ENCODE measurements at places on chromosomes 7 and 10. TPM values are rescaled to one million over a fixed set of nuclear protein-coding genes. Genes with fewer than 3 reads are reported as not detected.
A peak's percentile ranks its signal among the peaks of the same experiment; 100 is the strongest.

FAM13C gene
- total RNA-seq: 4.4 TPM

MOGAT3 gene
- total RNA-seq: not detected

DRGX gene
- not detected for total RNA-seq

GRCh38 chr10:63717027-63717715 lies 196.0 kb downstream of the REEP3 start:
- DNase-seq: no peak

GIMAP5 gene
- 26.6 TPM for total RNA-seq

GRCh38 chr7:77587272-77587671 lies 50.2 kb downstream of the PTPN12 start:
- DNase-seq: no peak

GRCh38 chr7:44257618-44258422 lies 57.0 kb downstream of the YKT6 start:
- DNase-seq: no peak

DNA sequence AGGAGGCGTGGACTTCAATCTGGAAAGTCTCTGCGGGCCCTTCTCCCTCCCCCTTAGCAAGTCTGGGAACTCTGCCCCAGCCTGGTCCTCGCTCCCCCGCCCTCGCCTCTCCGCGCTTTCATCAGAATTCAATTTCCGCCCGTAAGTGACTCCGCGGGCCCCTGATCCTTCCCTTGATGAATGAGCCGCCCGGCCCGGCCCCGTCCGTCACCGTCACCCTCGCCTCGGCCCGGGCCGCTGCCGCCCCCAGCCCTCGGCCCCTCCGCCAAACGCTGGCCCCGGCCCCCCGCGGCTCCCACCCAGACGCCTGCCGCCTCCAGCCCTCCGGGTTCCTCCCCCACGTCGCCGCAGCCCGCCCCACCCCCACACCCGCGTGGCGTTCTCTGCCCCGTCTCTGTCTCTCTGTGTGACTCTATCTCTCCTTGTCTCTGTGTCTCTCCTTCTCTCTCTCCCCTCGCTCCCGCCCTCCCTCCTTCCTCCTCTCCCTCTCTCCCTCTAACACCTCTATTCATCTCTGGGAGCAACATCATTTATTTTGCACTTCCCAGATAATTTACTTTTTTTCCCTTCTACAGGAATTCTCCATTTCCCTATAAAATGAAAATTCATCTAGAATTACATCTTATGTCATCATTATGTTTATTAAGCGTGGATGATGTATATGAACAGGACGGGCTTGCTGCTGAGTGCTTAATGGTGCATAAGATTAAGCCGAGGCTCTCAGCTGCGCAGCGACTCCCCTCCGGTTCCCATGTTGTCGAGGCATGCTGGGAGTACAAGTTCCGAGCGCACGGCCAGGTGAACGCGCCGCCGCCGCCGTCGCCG lies 91.2 kb upstream of the PAX2 start:
- DNase-seq: no peak

DNA sequence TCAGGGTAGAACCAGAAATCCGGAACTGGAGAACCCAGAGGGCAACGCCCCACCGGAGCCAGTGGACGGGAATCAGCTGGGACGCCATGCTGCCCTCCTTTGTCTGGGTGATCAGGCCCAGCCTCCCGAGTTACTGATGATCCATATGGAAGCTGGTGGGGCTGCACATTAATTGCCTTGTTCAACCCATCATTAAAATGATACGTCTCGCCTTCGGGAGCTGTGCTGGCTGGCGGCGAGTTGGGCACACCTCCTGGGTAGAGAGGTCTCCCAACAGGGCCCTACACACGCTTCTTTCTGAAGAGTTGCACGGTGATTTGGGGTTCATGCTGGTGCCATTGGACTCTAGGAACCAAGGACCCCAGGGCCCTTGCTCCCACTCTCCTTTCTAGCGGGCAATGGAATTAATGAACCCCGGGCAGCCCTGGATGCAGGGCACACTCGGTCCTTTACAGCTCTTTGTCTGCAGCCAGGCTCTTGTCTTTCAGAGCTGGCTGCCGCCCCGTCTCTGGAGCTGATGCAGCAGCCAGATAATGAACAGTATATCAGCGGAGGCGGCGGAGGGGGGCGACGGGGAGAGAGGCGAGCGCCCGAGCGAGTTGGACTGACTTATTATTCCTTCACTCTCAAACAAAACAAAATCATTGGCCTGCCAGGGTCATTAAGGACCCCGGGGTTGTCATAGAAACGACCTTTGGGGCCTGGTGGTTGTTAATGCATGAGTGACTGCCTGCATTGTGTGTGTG lies 412.2 kb upstream of the ZMIZ1 start:
- DNase-seq: no peak

GRCh38 chr7:42053834-42054233 lies 183.2 kb downstream of the GLI3 start:
- no peak for DNase-seq

- DNase-seq: no peak
Observed at GRCh38 chr7:43584195-43584586, 1.3 kb downstream of the STK17A start.

DNA sequence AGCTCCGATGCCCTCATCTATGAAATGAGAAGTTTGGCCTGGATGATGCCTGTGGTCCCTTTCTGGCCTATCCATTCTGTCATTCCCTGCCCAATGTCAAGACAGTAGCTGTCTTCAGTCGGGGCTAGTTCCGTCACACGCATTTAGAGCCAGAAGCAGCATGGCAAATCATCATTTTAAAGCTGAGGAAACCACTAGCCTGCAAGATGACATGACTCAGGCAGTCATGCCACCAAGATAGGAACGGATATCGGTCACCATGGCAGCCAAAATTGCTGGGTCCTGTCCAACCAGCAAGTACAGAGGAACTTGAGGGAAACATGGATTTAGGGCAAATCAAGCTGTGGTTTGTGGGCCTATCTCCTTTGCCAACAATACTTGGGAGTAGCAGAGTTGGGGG lies 64.5 kb upstream of the MRLN start:
- DNase-seq: no peak

DNA sequence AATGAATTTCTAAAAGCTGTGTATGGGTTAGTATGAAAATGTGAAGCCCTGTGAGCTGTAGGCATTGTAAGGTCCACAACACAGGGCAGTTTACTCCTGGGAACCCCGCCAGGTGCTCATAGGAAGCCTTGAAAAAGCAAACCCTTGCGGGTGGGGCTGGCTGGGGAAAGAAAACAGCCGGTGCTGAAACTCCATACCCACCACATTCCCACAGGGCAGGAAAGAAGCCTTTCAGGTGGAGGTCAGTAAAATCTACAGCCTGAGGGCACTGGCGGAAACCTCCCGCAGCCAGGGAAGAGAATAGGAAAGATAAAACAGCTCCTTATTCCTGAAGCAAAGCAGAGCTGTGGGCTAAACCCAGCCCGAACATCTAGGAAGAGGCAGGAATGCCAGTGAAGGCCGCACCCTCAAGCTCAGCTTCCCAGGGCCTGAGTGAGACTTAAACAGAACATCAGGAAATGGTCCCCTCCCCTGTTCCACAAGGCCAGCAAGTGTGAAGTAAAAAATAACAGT lies 34.7 kb downstream of the PODXL start:
- peak; percentile 85 for DNase-seq

DNA sequence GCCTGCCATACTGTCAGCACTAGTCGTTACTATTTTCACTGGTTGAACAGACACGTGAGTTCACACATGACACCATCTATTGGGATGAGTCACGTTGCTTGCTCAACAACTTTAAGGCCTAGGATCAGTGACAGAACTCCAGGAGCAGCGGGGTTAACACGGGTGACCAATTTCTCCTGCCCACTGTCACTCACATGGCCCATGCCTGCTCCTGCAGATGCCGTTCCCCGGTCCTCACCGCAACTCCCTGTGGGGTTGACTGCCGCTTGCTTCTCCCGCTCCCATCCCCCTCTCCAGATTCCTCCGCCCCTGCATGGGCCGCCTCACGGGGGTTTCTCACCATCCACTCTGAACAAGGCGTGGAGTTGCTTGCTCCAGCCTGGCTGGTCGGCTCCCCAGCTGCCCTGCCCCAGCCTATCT lies 128.2 kb downstream of the TAX1BP1 start:
- no peak for DNase-seq

GRCh38 chr7:4800926-4801838 lies 25.8 kb downstream of the AP5Z1 start:
- no peak for DNase-seq

SPDYE3 gene
- total RNA-seq: not detected

GRCh38 chr10:3220853-3221252 lies 48.3 kb upstream of the PITRM1 start:
- no peak for DNase-seq

GRCh38 chr10:51367127-51367526 lies 292.8 kb downstream of the PRKG1 start:
- no peak for DNase-seq

DNA sequence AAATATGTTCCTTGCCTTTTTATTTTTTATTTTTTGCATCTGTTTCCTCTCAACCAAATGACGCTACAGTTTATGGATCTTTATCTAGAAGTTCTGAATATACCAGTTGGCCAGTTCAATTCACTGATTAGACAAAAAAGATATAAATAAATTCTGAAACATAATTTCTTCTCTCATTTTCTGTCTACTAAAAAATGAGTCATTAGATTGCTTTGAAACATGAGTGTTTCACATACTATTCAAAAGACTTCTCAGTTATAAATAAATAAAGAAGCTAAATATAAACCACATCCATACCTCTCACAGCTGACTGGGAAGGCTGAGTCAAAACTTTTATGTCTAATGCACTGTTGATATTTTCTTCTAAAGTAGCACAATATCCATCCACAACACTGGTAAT lies 97.6 kb upstream of the GPR22 start:
- no peak for DNase-seq

DNA sequence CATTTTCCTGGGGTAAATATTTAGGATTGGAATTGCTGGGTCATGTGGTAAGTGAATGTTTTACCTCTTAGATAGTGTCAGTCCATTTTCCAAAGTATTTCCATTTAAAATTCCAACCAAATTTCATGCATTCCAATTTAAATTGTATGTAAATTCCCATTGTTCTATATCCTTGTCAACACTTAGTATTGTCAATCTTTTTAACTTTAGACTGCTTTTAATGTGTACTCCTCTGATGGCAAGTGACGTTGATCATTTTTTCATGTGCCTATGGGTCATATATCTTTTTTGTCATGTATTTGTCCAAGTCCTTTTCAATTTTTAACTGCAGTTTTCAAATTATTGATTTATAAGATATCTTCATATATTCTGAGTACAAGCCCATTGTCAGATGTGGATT lies 80.8 kb upstream of the FAM20C start:
- no peak for DNase-seq

PNLIPRP3 gene
- total RNA-seq: not detected

- DNase-seq: no peak
Observed at GRCh38 chr7:47809387-47809786, 138.9 kb downstream of the PKD1L1 start.
